NCI-H1092 treated with DMSO at 0.1 percent for 48 hours (cell line): ENCODE measurements at places on chromosomes 16 and 17.
A peak's percentile ranks its signal among the peaks of the same experiment; 100 is the strongest.

- DNase-seq, result no peak
These were observed 1.7 kb upstream of the TAF15 start for GRCh38 chr17:35807371-35808144.

GRCh38 chr17:38867179-38867967, 2.5 kb upstream of the LASP1 start:
- DNase-seq, result peak; percentile 77

DNA sequence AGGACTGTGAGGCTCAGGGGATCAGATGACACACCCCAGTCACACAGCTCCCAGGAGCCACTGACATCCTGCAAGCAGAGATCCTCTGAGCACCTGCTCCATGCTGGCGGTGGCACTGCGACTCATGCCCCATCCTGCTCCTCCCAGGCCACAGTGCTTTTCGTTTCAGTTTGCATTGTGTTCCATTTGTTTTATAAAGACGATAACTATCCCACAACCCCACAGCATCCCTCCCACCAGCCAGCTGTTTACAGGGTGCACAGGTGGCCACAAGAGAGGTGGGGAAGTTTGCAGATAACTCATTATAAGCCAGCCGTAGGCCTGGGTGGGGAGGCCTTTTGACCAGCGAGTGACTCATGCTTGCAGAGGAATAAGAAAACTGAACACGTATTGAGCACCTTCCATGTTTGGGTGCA, 28.2 kb downstream of the BCO1 start:
- peak; percentile 28 for DNase-seq

DNA sequence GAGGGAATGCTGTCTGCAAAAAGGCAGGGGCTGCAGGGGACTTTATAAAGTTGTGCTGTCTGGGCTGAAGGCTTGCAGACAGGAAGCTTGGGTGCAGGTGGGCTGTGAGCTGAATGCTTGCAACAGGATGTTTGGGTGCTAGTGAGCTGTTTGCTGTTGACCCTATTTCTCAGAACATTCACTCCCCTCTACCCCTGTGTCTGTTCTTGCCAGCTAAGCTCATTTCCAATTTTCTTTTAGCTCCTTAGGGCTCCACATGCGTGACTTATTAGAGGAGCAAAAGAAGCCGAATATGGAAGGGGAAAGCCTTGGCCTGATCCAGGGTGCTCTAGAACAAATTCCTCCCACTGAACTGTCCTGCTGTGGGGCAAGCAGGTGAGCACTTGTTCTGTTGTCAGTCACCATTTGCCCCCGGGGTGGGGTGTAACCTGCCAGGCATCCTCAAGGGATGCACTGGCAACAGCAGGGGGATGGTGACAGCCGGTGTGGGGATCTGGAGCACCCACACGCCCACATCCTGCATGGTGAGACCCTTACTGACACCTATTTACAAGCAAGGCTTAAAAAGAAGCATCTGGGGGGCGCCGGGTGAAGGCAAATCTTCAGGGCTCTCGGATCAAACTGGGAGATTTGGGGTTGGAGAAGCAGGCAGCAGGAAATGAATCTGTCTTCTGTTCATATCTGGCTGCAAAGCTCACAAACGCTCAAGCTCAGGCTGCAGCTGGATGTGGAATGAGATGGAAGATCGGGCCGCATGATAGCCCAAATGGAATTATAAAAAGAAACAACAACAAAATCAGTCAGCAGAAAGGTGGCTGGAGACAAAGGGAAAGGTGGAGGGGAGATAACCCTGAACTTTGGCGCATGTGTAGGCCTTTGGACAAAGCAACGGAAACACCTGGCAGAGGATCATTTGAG, 21.1 kb upstream of the NUP93 start:
- DNase-seq, result no peak

- DNase-seq, result no peak
These were observed 1.5 kb downstream of the IRX5 start for GRCh38 chr16:54932021-54932660.

DNA sequence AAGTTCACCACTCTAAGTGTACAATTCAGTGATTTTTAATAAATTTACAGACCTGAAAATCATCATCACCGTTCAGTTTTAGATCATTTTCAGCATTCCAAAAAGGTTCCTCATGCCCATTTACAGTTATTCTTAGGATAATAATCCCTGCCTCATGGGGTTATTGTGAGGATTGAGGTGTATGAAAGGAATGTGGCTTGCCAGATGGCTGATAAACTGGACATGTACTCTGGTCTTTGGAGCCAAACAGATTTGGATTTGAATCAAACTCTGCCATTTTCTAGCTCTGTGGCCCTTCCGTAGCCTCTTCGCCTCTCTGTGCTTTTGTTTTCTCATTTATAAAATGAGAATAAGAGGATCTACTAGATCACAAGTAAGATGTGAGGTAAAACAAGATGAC, 53.9 kb upstream of the GPRC5B start:
- DNase-seq, result no peak

DNA sequence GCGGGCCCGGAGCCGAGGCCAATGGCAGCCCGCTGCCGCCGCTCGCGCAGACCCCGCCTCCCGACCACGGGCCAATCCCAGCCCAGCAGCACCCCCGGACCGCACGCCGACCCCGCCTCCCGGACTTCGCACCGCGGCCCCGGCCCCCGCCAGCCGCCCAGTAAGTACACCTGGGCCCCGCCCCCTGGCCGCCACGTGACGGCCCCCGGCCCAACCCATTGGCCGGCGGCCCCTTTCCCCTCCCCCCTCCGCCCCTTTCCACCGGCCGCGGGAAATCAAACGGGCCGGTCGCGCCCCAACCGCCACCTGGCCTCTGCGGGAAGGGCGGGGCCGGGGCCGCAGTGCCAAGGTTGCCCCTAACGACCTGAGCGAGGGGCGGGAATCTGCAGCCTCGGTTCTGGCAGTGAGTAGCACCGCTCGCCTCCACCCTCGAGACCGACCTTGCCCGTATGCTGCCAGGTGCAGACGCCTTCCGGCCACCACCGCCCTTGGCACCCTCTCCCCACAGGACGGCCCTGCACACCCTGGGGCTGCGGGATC, at the start of gene YBX2:
Gene YBX2, minus strand, starts transcription at position 26 of the 540 bp plus-strand sequence. CDS start 139 bp downstream, outside the sequence.
- DNase-seq, result peak; percentile 77
